ENCODE measurements at places on chromosomes 16 and 17.

- DNase-seq, result no peak
Measured at GRCh38 chr17:19508577-19508867, 25.1 kb upstream of the SLC47A1 start.

- DNase-seq, result no peak
Measured at GRCh38 chr17:83084621-83085056, 5.2 kb downstream of the METRNL start.

DNA sequence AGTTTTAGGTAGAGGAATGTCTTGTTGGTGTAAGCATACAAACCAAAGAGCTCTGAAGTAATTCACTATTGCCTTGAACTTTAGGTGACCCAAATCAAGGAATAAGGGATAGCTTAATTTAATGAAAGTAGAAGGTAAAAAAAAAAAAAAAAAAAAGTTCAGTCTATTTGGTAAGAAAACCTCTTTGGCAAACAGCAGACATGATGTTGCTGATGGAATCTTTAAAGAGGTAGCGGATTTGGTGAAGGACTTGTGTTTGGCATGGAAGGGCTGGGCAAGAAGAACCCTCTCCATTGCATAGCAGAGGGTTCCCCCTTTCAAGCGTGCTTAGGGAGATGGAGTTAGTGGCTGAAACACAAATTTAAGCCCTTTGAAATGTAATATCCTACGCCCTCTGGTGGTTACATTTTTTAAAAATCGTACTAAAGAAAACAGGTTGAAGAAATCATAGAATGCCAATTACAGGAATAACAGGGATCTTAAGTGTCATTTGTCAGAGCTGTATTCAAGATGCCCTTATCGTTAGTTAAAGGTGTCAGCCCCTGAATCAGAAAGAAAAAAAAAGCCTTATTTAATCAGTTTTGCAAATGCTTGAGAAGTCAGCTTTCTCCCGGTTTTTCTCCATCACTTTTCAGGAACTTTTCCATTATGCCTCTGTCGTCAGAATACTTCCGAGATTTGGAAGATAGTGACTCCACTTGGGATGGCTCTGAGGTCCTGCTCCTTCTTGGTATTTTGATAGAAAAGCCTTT, 383.1 kb downstream of the KCNJ2 start:
- peak; percentile 72 for DNase-seq

- no peak for DNase-seq
Measured at GRCh38 chr17:37261286-37261685, 114.5 kb upstream of the C17orf78 start.

- DNase-seq, result peak; percentile 80
Measured at GRCh38 chr17:50949989-50950877, 84.1 kb upstream of the TOB1 start.

- no peak for DNase-seq
Measured at GRCh38 chr16:88813269-88814143, 1.8 kb upstream of the APRT start.

Data from dermis blood vessel endothelial cell (primary cell).